ENCODE measurements at places on chromosomes 11 and 22.

- no peak for DNase-seq
These were observed 9.8 kb downstream of the TP53I11 start for GRCh38 chr11:44940835-44941234.

DNA sequence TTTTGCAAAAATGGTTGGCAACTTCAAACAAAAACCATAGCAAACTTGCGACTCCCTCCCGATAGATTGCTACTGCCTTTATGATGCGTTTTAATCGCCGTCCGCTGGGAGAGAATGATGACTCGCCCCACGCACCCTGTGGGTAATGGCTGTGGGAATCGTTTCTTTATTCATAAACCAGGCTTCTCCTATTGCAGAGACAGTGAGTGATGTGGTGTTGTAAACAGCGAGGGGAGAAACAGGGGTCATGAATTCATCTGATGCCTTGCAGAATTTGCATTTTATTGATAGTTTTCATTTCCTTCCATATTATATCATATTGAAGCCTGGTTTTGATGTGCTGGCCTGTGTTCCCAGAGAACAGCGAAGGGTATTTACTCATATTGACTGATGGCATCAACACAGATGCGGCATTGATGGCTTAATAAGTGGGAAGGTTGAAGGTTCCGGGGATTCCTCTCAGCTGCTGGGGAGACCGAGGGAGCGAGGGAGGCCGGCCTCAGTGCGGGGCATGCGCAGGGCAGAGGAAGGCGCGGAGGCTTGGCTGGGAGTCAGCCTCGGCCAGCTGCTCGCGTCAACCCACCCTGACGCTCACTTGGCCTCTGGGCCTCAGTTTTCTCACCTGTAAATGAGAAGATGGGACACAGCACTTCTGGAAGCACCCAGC, 41.3 kb downstream of the ARHGAP8 start:
- no peak for DNase-seq

DNA sequence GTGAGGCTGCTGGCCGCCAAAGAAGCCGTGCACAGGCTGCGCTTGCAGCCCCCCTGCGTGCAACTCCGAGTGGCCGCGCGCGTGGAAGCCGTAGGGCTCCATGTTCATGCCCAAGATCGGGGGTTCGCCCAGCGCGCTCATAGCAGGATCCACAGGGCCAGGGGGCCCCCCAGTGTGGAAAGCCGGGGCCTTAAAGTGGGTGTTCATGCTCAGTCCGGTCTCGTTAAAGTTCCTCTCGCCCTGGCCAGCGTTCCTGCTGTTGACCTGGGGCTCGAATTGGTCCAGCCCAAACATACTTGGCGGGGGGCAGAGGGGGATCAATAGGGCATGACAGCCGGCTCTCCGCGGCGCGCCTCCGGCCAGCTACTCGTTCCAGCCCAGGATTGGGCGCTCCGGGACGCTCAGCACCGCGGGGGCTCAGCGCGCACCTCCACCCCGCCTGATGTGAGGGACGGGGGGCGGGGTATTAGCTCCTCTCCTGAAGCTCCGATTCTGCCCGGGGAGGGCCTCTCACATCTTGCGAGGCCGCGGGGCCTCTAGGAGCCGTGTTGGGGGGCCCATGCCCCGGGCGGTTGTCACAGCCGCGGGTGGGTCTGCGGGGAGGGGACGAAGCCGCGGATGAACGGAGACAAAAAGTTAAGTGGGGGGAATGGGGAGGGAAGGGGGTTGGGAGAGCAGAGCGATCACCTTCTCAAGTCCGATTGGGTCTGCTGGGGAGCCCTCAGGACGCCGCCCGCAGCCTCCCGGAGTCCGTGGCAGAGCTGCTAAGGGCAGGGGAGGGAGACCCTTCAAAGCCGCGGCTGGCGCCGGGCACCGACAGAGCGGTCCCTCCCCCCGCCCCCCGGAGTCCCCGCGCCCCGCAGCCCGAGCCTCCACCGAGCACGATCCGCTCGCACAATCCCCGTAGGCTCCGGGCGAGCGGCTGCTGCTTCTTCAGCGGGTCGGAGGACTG, 1.0 kb downstream of the MN1 start:
- no peak for DNase-seq

GRCh38 chr11:46616551-46617133, 385 bp downstream of the HARBI1 start:
- no peak for DNase-seq

DNA sequence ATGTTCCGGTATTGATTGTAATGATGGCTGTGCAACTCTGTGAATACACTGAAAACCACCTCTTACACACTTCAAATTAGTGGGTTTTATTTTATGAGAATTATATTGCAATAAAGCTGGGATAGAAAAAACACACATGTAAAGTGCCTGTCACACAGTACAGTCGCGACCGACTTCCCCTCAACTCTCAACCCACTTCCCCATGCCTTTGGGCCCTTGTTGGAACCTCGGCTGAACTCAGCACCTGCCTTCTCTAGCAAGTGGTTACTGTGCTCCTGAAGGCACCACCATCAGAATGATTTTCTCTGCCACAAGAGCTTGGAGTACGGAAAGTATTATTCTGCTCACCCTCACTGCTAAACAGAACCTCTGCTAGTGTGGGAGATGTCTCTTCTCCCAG, 13.5 kb downstream of the KCNJ1 start:
- DNase-seq, result no peak

DNA sequence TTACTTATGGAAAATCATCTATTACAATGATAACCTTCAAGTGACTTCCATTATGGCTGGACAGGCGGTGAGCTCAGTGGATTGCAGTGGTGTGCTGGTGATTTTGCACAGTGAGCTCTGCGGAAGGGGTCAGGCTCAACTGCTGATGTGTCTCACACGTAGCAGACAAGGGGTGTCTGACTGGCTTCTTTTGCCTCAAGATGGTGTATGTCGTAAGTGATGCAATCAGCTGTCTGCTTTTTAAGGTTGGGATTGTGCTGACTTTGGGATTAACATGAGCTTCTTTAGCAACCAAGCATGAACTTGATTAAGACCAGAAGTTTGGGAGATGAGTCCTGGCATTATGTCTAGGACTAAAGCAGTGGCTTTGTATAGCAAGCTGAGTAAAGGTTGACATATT, 49.5 kb downstream of the POLD3 start:
- no peak for DNase-seq

GRCh38 chr11:36399236-36399635, 103.1 kb downstream of the PRR5L start:
- DNase-seq, result no peak

- no peak for DNase-seq
These were observed 25.7 kb upstream of the CHKA start for GRCh38 chr11:68146704-68147474.

GRCh38 chr11:62610814-62611704, 1.5 kb downstream of the EML3 start:
- DNase-seq, result no peak

Measured in stimulated activated CD8-positive, alpha-beta memory T cell treated with anti-CD3 and anti-CD28 coated beads, Interleukin-15, amount 100 ng/mL, for 4 hours (primary cell).